NCI-H1417 (cell line): ENCODE measurements at places on chromosomes 2 and 18.

- DNase-seq, result no peak
These were observed 2.9 kb upstream of the PTPN4 start for GRCh38 chr2:119756837-119757236.

- DNase-seq, result peak; percentile 62
These were observed 786 bp downstream of the TET3 start for GRCh38 chr2:73985308-73986084.

DNA sequence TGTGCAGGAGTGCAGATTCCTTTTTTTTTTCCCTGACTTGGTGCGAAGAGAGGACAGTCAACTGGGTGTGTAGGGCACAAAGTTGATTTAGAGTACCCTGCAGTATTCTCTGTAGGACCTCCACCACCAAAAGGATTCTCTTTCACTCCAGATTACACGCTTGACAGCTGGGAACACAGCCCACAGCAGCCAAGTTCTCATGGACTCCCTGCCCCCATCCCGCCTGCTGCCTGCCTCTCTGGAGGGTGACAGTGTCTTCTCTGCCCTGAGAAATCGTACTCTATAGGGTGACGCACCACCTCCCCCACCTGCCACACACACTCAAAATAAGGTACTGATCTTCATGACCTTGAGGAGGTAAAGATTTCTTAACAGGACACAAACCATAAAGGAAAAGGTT lies 26.6 kb upstream of the IHH start:
- no peak for DNase-seq

GRCh38 chr2:73528688-73529087 lies 113.5 kb downstream of the NAT8 start:
- DNase-seq, result no peak

- peak; percentile 11 for DNase-seq
These were observed 890.2 kb upstream of the ZEB2 start for GRCh38 chr2:145410086-145410485.

GRCh38 chr2:28427741-28428415 lies 35.2 kb downstream of the FOSL2 start:
- DNase-seq, result no peak

- DNase-seq, result no peak
These were observed 154.4 kb upstream of the CREB1 start for GRCh38 chr2:207375207-207375875.

- DNase-seq, result no peak
These were observed 20.4 kb downstream of the STAM2 start for GRCh38 chr2:152155209-152155608.

- no peak for DNase-seq
These were observed 14.4 kb downstream of the MYCN start for GRCh38 chr2:15954761-15955160.

DNA sequence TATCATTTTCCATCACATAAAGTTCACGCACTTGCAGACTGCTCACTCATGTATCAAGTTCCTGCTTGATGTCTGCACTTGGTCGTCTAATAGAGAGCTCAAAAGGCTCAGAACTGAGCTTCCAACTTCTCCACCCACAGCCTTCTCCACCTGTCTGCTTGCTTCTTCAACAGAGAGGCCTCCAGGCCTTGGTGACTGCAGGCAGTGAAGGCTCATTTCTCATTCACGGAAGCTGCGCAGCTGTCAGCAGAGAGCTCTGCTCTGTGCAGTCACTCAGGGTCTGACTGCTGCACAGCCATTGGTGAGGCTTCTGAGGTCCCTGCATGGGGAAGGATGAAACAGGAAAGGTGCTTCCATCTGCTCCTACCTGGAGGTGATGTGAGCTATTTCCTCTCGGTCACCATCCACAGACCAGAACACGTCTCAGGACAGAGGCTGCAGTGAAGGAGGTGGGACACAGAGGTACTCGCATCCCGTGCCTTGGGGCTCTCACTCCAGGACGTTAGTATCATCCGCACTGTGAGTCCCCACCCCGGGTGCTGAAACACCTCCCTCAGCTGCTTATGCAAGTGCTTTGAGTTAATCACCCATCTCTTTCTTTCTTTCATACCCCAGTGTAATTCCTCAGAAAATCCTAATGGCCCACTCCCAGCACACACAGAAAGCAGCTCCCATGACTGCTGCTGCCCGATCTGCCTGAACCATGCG lies 126.2 kb downstream of the TMEM18 start:
- DNase-seq, result no peak

GRCh38 chr2:68653538-68653982 lies 10.2 kb downstream of the PROKR1 start:
- DNase-seq, result no peak

GRCh38 chr2:140641163-140641562 lies 1489.7 kb downstream of the LRP1B start:
- DNase-seq, result no peak

DNA sequence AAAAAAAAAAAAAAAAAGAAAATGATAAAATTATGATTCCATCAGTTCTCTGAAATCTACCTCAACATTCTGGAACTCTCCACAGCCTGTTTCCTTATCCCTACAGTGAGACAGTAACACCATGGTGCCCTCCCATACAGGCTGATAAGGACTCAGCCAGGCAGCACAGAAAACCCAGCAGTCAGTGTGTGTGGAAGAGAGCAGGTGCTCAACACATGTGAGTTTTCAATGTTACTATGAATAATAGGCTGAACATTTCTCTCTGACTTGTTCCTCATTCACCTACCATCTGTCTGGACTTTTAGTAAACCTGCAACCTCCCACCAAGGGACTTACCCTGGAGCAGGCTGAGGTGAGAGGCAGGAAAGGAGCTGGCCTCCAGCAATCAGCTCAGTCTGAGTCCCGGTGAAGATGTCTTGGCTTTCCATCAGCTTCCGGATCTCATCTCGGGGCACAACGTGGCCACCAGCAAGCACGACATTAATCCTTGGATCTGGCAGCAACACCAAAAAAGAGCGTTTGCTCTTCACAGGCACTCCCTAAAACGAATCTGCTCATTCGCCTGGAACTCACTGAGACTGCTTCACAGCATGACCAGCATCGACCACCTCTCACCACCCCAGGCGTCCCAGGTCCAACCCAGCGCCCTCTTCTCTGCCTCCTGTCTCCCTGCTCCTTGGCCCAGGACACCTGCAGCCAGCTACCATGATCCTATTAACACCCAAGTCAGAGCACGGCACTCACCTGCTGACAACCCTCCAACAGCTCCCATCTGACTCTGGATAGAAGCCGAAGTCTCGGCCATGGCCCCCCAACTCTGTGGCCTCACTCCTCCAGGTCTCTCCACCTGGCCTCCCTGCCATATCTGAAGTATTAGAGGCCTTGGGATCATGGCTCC lies 16.5 kb downstream of the PASK start:
- no peak for DNase-seq

DNA sequence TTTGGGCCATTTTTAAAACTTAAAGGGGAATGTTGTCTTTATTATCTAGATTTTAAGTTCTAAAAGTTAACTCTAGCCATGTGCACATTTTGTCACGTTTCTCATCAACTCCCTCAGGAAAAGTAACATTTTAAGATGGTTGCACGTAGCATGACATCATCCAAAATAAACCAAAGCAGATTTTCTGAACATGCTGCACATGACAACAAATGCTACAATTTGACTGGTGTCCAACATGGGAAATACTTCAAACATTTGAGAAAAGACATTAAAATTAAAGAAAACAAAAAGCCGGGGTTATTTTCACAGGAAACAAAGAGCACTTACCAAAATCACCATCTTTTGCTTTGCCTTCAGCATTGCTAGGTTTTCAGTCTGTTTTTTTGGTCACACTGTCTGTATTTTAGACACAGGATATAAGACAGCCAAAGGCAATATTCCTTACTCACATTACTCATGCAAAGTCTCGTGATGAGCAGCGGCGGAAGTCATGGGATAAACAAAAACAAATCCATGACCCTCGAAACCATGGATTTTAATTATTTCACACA lies 51.3 kb upstream of the RND3 start:
- no peak for DNase-seq

DNA sequence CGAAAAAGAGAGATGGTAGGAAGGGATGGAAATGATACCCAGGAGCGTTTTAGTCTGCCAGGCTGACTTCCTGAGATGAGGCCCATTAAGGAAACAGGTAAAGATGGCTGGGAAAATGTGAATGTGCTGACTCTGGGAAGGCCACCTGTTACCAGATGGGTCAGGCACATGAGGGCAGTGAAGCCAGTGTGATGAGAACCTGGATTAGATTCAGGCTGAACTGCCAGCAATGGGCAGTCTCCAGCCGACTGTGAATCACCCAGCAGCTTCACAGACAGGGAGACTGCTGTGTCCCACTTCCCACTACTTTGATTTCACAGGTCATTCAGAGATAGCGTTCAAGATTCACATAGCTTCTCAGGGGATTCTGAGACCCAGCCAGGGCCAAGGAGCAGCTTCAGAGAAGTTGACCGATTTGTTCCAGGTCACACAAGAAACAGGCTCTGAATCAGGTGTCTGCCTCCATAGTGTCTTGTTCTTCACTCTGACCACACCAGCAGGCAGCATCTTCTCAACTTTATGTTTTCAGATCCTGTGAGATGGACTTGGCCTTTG lies 26.4 kb downstream of the CAPN13 start:
- no peak for DNase-seq

DNA sequence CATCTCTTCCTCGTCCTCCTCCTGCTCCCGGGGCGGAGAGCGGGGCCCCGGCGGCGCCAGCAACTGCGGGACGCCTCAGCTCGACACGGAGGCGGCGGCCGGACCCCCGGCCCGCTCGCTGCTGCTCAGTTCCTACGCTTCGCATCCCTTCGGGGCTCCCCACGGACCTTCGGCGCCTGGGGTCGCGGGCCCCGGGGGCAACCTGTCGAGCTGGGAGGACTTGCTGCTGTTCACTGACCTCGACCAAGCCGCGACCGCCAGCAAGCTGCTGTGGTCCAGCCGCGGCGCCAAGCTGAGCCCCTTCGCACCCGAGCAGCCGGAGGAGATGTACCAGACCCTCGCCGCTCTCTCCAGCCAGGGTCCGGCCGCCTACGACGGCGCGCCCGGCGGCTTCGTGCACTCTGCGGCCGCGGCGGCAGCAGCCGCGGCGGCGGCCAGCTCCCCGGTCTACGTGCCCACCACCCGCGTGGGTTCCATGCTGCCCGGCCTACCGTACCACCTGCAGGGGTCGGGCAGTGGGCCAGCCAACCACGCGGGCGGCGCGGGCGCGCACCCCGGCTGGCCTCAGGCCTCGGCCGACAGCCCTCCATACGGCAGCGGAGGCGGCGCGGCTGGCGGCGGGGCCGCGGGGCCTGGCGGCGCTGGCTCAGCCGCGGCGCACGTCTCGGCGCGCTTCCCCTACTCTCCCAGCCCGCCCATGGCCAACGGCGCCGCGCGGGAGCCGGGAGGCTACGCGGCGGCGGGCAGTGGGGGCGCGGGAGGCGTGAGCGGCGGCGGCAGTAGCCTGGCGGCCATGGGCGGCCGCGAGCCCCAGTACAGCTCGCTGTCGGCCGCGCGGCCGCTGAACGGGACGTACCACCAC lies 2.1 kb downstream of the GATA6 start:
- no peak for DNase-seq

GRCh38 chr18:10057894-10058791 lies 144.3 kb downstream of the VAPA start:
- no peak for DNase-seq

GRCh38 chr2:129113776-129114175 lies 795.1 kb upstream of the HS6ST1 start:
- DNase-seq, result no peak

GRCh38 chr2:45654250-45654649 lies 2.8 kb downstream of the PRKCE start:
- no peak for DNase-seq

- DNase-seq, result no peak
These were observed 346.1 kb upstream of the KYNU start for GRCh38 chr2:142531377-142531776.

GRCh38 chr2:203908066-203908796 lies 28.3 kb upstream of the ICOS start:
- no peak for DNase-seq

GRCh38 chr2:225739328-225739727 lies 339.8 kb downstream of the NYAP2 start:
- DNase-seq, result no peak

GRCh38 chr2:217685255-217685605 lies 317.6 kb downstream of the TNS1 start:
- peak; percentile 46 for DNase-seq

GRCh38 chr18:8629602-8630001 lies 20.4 kb downstream of the RAB12 start:
- DNase-seq, result no peak

DNA sequence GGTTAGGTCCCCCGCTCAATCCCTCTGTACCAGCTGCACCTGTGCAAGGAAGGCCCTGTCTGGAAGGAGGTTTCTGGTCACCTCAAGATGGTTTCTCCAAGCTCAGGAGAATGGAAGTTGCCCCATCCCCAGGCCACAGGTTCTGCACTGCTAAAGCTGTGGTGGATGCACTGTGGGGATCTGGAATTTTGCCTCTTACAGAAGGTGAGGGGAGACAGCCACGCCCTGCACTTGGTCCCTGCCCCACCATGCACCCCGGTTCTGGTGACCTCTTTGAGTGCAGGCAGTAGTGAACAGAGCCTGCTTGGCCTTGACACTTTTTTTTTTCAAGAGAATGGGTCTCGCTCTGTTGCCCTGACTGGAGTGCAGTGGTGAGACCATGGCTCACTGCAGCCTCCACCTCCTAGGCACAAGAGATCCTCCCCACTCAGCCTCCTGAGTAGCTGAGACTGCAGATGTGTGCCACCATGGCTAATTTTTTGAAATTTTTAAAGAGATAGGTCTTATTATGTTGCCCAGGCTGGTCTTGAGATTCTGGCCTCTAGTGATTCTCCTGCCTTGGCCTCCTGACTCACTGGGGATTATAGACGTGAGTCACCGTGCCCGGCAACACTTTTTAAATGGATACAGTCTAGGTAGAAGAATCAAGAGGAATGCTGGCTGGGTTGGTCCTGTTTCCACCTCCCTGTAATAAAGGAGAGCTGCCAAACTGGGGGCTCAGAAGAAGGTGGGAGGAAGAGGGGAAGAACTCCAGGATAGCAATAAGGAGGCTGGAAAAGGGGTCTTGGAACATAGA lies 5.8 kb upstream of the NT5DC4 start:
- DNase-seq, result no peak

GRCh38 chr18:8757396-8757997 lies 52.1 kb downstream of the MTCL1 start:
- DNase-seq, result no peak

GRCh38 chr18:45386041-45386655 lies 229.1 kb upstream of the SLC14A2 start:
- DNase-seq, result peak; percentile 5

DNA sequence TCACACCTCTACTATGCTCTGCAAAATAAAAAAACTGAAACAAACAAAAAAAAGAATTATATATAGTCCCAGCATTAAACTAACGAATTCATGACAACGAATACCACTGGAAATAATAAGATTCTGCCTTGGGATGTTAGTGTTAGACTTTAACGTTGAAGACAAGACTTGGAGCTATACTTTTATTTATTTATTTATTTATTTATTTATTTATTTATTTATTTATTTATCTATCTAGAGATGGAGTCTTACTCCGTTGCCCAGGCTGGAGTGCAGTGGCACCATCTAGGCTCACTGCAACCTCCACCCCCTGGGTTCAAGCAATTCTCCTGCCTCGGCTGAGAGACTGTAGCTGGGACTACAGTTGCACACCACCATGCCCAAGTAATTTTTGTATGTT lies 27.2 kb upstream of the PAPOLG start:
- no peak for DNase-seq

- DNase-seq, result peak; percentile 38
These were observed 1.7 kb downstream of the RTN4 start for GRCh38 chr2:55048508-55049042.
